ENCODE measurements at places on chromosomes 7 and 10.

GRCh38 chr10:18860631-18861240 is 187.9 kb upstream of the MALRD1 start:
- no peak for DNase-seq

DNA sequence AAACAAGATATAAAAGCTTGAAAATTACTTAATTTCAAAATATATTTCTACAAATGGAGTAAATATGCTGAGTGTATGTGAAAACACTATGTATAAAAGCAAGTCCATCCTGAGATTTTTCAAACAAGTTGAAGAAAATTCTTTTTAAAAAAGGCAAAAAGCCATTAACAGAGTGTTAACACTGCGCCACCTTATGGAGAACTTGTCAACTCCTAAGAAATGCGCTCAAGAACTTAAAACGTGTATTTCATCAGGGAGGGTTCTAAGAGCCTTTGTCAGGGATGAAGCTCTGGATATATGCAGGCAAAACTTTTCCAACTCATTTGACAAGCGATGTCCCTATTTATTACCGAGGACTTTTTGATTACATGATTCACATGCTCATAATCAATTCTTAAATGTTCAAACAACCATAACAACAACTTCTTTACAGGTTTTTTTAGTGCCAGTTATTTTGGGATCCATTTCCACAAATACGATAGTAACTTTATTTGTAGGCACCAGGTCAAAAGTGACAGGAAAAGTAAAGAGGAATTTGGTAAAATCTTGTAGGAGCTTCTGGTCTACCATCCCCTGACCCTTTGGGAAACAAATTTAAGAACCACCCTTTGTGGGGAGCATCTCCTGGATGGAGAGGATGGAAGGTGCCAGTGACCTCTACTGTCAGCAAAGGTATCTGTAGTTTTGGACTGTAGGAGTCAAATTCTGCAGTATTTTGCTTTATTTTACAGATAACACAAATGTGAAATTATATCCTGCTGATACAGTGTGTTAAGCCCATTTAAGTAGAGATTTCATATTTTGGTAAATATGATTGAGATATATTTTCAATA is 23.2 kb downstream of the CALCR start:
- DNase-seq: no peak

DNA sequence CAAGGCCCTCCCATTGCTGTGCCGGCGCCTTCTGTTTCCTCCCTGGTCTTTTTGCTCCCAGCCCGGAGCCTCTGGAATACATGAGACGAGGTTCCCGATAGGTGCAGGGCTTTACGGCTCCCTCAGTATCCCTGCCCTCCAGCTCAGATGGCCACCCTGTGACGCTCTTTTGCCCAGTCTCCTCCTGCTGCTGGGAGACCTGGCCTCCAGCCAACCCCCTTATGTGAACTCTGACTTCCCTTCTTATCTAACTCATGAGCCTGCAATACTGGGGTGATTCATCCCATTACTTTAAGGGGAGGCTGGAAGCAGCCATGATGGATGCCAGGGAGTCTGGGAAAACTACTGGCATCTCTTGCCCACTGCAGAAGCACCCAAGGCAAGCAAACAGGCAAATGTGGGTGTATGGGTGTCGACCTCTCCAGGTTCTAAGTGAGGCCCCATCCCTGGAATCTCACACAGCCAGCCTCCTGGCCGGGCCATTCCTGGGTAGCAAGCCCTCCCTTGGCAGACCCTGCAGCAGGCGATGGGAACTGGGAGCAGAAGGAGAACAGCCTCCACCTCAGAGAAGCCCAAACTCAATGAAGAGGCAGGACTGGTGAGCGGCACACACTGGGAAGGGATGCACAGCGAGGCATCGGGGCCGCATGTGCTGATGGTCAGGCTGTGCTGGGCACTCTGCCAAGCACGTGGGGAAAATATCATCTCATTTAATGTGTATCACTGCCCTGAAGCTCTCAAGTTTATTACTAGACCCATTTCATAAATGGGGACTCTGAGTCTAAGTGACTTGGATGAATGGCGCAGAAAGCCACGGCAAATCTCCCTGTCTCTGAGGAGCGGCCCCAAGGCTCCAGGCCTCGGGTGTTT is 97.5 kb downstream of the FAM53B start:
- no peak for DNase-seq

DNA sequence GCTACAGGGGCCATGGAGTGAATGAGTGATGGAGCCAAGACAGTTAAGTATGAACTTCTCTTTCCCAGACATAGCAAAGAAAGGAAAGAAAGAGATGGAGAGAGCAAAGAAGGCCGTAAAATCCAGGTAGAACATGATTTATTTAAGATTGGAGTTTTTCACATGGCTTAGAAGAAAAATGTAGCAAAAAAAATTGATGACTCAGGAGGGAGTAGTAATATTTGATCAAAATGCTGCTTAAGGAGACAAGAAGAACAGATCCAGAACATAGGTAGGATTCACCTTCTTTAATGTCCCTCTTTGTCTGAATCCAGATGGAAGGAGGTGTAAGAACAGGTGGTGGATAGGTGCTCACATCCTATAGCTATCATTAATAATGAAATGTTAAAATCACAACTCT is 51.0 kb upstream of the GLCCI1 start:
- no peak for DNase-seq

- no peak for DNase-seq
Measured at GRCh38 chr7:79713276-79713675, 259.8 kb upstream of the MAGI2 start.

DNA sequence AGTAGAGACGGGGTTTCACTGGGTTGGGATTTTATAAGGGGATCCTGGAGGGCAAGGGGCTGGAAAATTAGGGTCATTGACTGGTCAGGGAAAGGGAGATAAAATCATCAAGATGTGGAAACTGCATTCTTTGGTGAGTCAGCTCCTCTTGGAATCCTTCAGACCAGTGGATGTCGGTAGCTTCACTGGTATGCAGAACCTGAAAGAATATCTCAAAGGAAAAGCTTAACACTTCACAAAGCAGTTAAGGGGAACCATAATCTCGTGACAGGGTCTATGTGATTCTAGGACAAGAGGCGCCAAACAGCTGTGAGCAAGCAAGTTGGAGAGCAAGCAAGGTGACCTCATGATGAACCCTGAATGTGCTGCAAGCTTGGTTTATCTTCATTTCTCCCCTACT is 634.7 kb upstream of the AUTS2 start:
- no peak for DNase-seq

- no peak for DNase-seq
Measured at GRCh38 chr7:20385126-20385525, 54.4 kb downstream of the ITGB8 start.

DNA sequence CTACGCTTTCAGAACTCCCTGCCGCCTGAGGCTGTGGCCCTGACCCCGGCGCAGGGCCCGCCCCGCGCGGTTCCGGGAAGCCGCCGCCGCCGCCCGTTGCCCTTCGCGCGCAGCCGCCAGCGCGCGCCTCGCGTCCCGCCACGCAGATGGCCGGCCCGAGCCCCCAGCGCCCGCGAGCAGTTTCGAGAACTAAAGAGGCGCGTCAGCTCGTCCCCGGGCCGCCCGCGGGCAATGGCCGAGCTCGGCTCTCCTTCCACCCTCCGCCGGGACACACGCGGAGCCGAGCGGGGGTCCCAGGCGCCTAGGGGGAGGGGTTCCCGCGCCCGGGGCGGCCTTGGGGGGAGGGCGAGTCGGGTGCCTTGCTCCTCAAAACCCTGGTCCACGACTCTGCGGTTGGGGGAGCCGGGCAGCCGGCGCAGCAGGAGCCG is 1.8 kb downstream of the HNRNPF start:
- peak; percentile 29 for DNase-seq

DNA sequence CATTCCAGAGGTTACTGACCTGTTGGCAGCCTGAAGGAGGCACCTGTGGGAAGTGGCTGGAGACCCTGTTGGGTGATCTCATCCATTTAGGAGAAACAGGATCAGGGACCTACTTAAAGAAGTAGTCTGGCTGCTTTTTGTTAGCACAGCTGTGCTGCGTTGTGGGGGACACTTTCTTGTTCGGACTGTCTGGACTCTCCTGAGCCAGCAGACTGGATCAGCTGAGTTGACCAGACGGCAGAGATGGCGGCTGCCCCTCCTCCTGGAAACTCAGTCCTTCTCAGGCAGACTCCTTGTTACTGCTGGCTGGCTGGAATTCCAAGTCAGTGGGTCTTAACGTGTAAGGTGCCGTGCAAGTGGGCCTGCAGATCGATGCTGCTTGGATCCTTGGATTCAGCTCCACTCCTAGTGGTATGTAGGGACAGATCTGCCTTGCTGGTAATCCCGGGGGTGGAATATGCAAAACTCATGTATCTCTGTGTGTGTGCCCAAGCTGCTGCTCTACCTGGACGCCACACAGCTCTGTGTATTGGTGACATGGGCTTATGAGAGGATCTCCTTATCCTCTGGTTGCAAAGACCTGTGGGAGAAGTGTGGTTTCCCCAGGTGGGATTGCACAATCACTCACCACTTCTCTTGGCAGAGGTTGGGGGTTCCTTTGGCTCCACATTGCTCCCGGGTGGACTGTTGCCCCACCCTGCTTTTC is 87.3 kb downstream of the CCSER2 start:
- no peak for DNase-seq

GRCh38 chr7:151251689-151252560 is 3.4 kb upstream of the SMARCD3 start:
- peak; percentile 41 for DNase-seq

- DNase-seq: no peak
Measured at GRCh38 chr7:126228356-126229061, 1024.2 kb downstream of the GRM8 start.

GRCh38 chr10:104580321-104580720 is 60.8 kb upstream of the SORCS3 start:
- peak; percentile 22 for DNase-seq

DNA sequence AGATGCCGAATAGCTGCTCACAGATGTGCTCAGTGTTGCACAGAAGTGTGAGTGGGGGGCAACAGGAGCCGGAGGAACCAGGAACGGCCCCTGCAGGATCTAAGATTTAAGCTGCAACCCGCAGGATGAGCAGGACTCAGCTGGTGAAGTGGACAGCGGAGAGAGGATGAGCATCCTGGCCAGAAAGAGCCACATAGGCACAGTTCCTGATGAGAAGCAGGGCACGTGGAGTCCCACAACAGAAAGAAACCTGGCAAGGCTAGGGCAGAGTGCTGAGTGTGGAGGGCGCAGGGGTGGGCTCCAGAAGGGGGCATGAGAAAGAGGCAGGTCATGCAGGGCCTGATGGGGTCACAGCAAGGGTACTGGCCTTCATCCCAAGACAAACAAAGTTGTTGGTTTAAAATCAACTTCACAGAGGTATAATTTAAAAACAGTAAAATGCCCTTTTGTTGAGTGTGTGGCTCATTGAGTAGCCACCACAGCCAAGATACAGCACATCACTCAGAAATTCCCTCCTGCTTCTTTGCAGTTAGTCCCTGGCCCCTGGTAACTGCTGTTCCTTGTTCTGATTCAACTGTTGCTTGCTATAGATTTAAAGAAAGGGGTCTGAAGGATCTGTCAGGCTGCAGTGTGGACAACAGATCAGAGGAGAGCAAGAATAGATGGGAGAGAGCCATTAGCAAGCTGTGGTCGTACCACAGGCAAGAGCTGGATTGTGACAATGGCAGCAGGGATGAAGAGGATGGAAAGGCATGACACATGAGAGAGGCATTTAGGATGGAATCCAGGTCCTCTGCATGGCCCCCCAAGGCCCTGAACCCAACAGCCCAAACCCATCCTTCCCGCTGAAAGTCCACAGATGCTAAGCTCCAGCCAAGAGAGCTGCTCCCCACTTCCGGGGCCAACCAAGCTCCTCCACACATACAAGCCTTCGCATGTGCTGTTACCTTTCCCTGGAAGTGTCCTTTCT is 53.1 kb upstream of the OSBPL3 start:
- no peak for DNase-seq

- no peak for DNase-seq
Measured at GRCh38 chr10:112811741-112812551, 138.1 kb upstream of the TCF7L2 start.

DNA sequence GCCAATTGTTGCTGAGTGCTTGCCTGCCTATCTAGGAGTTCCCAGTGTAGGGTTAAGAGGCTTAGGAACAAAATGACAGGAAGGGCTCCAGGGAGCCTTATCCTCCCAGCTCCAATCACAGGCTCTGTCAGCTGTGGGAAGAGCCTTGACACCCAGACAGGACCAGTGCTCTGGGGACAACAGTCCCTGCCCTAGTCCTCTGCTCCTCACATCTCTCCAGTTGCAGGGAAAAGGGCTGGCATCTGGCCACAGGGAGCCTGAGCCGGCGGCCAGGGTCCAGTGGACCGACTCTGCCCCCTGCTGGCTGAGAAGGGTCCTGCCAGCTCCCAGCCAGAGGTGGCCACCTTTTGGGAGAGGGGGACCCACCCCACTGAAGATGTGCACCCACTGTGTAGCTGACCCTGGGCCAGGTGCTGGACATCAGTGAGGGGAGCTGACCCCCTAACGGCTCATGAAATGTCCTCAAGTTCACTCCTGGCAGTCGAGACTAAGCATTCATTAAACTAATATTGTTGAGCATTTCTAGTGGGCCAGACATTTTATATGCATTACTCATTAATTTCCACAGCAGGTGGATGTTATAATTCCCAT is 17.6 kb downstream of the DNAJB12 start:
- peak; percentile 49 for DNase-seq

DNA sequence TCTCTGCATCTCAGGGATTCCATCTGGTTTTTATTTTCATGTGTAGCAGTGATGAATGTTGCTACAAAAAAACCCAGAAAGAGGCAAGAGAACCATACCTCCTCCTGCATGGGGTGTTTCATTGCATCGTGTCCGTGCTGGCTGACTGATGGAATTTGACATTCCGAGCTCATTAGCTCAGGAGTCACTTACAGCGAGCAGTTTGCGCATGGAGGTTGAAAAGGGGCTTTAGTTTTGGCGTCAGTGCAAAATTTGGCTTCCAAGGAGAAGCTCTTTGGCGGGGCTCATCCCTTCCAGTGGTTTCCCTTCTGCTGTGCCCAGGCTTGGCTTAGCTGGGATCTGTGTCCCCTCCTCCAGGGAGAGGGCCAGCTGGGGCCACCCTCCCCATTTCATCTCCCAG is 25.8 kb downstream of the EMX2 start:
- DNase-seq: no peak

DNA sequence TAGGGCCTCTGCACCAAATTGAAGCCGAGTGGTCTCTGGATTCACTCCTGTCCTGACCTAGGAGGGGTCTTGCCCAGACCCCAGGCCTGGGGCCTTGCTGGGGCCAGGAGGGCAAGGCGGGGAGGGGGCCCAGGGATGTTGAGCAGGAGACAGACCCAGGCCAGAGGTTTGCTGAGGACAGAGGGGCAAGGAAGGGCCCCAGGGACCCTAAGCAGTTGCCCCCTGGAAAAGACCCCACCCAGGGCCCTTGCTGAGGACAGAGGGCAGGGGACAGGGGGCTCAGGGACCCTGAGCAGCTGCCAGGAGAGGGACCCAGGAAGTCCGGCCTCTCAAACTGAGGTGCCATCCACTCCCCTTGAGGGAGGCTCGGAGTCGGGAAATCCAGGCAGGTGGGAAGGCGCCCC is 32.7 kb downstream of the FOXL3 start:
- no peak for DNase-seq

DNA sequence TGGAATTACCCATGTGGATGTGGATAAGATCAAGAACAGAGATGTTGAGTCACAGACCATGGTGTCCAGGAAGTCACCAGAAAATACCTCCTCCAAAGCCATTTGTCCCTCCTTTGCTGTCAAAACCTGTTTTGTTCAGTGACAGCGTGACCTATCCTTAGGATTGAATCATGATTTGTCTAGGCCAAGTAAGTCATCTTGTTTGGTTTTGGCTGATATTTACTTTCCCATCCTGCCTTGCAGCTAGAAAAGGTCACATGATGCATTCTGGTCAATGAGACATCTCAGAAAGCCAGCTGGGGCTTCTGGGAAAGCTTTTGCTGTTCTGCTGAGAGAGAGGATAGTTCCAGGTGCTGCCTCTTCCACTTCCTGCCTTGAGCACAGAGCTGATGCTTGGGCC is 225.3 kb upstream of the ZMIZ1 start:
- no peak for DNase-seq

All from caudate nucleus (tissue), 63 donors.